Activated gamma-delta T cell treated with anti-CD3 and anti-CD28 coated beads, Interleukin-2, amount 50 U/mL, for 16 hours (primary cell): ENCODE measurements at places on chromosomes 6 and 20.

GRCh38 chr20:44574372-44574771 is 8.0 kb upstream of the PKIG start:
- no peak for DNase-seq

DNA sequence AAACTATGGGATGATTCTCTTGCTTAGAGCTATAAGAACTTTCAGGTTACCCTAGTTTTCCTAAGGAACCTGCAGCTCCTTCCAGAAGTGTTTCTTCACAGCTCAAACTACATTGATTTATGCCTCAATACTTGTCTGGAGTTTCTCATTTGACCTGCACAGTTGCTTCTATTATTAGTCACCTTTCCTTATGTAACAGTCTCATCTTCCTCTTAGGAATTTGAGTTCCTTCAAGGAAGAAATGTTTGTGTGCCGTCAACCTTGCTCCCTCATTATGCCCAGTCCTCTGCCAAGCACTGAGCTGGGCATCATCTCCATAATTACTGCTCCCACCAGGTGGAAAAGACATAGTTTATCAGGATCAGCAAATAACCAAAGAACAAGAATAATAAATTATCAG is 466.4 kb downstream of the PKHD1 start:
- no peak for DNase-seq

GRCh38 chr6:73519926-73520687 is 725 bp downstream of the EEF1A1 start:
- DNase-seq, result peak; percentile 69

DNA sequence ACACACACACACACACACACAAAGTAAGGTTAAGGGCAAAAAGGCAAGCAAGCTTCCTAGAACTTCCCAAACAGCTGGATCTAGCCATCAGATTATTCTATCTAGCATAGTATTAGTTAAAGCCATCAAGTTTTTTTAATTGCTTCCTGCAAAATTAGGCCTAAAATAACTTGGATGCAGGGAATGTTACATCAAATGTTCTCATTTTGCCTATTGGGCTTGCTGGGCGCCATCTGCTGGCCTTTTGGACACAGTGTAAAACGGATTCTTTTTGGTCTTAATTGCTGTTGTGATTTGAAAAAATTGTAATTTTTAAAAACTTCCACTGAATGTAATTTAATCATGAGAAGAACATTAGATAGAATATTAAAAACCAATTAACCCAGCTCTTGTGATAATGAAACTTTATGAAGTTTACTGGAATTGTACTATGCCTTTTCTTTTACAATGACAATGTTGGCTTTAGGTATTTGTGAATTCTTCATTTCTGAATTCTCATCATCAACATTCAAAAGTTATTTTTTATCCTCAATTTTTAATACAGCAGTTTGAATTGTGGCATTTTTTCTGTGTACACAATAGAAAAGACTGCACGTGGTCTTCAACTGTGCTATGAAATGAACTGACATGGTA is 6.8 kb downstream of the MKKS start:
- DNase-seq, result peak; percentile 14

DNA sequence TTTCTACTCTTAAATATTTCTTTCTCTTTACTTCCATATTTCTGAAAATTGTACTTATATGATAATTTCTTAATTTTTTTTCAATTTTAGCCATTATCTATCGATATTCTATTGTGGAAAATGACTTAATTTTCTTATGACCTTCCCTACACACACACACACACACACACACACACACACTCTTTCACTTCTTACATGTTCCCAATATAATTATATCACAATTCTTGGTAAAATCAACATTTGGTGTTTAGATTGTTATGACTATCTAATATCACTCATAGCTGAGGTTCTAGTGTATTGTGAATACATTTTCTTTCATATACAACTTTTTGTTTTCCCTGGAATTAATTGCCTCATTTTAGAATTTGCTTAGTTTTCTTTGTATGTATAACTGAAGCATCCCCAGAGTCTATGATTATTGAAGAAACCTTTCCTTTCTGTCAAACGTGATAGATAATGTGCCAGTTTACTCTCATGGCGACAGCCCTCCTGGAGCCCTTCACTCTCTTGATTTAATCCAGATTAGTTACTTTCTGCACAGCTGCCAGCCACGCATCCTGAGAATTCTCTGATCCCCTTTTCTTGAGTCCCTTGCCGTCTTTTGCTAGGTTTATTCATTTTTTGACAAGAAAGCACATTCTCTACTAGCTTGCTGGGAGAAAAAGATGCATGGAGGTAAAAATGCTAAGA is 63.4 kb downstream of the RNF182 start:
- DNase-seq, result no peak

DNA sequence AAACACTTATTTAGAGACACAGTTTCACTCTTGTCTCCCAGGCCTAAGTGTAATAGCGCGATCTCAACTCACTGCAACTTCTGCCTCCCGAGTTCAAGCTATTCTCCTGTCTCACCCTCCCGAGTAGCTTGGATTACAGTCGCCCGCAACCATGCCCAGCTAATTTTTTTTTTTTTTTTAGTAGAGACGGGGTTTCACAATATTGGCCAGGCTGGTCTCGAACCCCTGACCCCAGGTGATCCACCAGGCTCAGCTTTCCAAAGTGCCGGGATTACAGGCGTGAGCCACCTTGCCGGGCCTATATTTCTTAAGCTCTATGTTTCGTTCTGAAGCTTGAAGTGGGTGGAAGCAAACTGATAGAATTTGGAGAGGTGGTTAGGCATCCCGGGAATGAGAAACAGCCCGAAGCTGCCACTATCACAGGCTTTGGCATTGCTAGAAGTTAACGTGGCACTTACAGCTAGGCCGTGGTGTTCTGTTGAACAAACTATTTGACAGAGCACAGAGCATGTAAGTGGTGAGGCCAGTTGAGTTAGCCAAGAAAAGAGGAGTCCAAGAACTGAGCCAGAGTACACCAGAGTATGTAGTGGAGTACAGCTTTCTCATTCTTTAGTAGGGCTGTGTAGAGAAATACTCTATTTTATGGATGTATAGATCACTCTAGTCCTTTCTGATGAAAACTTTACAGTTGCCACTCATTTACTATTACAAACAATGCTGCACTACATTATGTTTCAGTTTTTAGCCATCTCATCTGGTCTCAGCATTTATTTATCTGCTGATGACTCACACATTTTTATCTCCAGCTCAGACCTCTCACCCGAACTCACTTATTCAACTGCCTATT is 62.0 kb upstream of the HFE start:
- DNase-seq, result no peak

- no peak for DNase-seq
These were observed 1308.9 kb upstream of the MAP3K7 start for GRCh38 chr6:91895599-91896285.
